ENCODE measurements at places on chromosomes 1 and 21. TPM values are rescaled to one million over a fixed set of nuclear protein-coding genes. Genes with fewer than 3 reads are reported as not detected.

Gene MMEL1
- 11.4 TPM for total RNA-seq

Gene FCRLA
- 0.30 TPM for total RNA-seq

GRCh38 chr1:155219592-155220031 is 11.1 kb downstream of the MTX1 start:
- peak; percentile 61 for DNase-seq

DNA sequence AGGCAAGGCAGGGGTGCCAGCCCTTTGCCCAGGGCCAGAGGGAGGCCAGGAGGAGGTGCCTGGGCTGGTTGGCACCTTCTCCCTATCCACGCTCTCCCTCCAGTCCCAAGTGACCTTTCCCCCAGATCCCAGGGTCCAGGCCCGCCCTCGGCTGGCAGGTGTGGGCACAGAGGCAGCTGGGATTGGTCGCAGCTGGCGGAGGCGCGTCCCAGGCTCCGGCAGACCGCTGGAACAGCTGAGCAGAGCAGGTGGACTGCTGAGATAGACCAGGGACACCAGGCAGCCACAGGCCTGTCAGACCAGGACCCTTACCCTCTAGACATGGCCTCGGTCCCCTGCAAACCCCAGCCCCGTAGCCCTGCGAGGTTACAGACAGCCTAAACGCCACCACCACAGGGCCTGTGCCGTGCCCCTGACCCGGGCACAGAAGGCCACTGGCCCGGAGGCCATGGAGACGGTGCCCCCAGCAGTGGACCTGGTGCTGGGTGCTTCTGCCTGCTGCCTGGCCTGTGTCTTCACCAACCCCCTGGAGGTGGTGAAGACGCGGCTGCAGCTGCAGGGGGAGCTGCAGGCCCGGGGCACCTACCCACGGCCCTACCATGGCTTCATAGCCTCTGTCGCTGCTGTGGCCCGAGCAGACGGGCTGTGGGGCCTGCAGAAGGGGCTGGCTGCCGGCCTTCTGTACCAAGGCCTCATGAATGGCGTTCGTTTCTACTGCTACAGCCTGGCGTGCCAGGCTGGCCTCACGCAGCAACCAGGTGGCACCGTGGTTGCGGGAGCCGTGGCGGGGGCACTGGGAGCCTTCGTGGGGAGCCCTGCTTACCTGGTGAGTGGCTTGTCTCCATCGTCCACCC is at the start of gene SLC25A34:
Gene SLC25A34, plus strand, starts transcription at position 221 of the 854 bp plus-strand sequence. Its CDS starts 228 bp downstream, at position 449.
- peak; percentile 95 for DNase-seq

GRCh38 chr21:27114111-27114510 is 147.2 kb upstream of the ADAMTS5 start:
- no peak for DNase-seq

DNA sequence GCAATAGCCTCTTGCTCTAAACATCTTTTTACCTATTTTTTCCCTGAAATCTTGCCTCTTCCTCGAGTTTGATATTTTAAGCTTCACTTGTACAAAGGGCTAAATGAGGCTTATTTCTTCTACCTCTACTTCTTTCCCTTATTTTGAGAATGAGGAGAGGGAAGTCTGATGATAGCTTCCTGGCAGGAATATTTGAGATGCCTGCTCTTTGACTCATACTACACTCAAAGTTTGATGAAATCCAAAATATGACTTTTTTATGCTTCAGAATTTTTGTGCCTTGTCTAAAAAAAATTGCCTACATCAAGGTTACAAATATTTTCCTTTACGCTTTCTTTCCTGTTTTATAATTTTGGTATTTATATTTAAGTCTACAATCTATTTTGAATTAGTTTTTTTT is 624.4 kb upstream of the PLXNA2 start:
- DNase-seq, result no peak

DNA sequence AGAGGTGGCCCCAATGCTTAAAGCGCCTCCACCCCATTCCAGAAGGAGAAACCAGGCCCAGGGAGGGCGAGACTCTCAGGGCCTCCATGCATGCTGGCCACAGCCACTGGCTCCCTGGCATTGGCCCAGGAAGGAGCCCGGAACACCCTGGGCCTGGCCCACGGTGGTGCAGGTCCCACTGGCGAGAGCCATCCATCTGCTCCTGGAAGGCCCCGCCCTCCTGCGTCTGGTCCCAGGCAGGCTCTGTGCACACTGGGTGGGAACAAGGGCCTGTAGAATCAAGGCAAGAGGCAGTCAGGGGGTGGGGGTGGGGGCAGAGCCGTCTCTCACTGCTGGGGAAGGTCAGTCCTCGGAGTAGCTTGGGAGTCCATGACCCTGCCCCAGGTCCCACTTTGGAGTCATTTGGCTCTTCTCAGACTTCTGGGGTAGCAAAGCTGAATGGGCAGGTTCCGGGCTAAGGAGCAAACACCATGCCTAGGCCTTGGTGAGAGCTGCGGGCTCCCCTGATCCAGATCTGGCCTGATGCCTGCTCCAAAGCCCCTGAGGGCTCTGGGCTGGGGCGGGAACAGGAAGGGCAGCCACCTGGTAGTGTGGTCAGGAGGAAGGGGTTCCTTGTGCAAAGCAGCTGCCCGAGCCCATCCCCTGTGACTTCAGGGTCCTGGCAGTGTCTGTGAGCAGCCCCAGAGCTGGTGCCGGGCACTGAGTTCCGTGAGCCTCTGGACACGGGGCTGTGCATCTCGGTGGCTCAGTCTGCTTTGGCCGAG is 107.0 kb upstream of the ARHGEF16 start:
- DNase-seq, result no peak

- no peak for DNase-seq
These were observed 62.5 kb upstream of the CNN3 start for GRCh38 chr1:94989398-94989797.

Measured in colonic mucosa (tissue), 4 donors.